ENCODE measurements at places on chromosomes 7 and 10.

DNA sequence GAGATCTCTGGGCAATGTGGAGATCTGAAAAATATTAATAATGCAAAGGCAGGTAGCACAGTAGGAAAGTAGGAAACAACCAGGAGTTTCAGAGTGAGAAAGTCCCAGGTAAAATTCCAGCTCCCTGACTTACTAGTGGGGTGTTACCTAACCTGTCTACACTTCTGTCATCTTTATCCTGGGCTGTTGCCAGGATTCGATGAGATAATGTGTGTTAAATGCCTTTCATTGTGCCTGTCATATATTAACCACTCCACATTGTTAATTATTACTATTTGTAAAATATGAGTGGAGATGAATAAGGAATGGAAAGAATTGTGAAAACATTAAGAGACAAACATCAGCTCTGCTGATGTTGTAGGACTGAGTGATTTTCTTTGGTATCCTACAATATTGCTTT is 50.0 kb upstream of the FRMD4A start:
- DNase-seq = no peak

GRCh38 chr10:30166929-30167328 is 107.5 kb upstream of the JCAD start:
- DNase-seq = no peak

GRCh38 chr7:92623544-92623943 is 33.4 kb upstream of the FAM133B start:
- DNase-seq = no peak

DNA sequence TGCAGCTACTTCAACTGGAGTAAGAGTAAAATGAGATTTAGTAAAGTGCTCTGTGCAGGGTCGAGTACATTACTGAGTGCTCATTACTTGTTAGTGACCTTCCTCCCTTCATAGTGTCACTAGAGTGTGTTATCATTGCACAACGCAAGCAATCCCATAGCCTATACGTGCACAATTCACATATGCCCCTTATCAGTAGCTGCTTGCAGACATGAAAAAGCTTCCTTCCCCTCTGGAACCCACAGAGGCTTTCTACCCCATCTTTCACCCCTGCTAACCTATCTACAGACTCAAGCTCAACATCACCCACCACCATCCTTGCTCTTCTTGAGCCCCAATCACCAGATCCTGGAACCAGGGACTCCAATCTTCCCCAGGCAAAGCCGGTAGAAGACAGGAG is 59.3 kb downstream of the C7orf25 start:
- DNase-seq = no peak

DNA sequence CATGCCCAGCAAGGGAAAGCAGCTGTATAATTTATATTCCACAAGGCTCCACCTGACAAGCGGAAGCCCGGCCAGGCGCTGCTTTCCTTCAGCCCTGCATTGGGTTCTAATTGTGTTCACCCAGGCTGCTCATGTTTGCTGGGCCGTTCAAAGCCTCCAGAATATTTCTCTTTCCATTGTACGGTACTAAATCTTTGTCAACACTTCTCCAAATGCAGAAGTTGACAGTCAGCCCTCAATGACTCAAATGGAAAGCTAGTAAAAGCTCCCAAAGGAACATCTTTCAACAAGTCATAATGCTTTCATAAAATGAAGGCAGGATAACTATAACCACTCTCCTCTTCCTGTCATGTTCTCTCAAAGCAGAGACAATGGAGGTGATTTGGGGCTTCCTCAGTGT is 17.8 kb upstream of the CPXM2 start:
- no peak for DNase-seq

DNA sequence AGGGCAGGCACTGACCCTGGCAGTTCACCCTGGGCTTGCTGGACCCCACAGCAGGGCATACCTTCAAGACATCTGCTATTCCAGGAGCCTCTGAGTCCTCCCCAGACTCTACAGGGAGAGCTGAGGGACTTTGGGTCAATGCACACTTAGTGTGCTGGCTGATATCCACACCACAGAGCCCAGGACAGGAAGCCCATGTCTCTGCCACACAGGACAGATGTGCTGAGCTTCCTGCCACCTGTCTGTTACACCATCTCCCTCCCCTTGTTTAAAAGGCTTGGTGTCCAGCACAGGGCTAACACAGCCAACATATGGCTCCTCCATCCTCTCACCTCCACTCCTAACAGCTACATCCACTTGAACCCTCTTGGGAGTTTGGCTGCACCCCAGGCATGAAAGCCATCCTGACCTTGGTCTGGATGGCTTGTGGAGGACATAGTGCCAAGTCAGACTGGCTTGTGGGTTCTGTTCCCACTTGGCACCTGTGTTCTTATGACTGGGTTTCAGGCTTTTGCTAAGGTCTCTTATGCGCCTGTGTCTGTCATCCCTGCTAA is 529.8 kb downstream of the GALNT17 start:
- no peak for DNase-seq

- no peak for DNase-seq
These were observed 580 bp downstream of the EEPD1 start for GRCh38 chr7:36153571-36154097.

- DNase-seq = no peak
These were observed 6.6 kb upstream of the FEZF1 start for GRCh38 chr7:122311050-122311700.

- no peak for DNase-seq
These were observed 117.9 kb downstream of the TEX36 start for GRCh38 chr10:125565046-125565445.

DNA sequence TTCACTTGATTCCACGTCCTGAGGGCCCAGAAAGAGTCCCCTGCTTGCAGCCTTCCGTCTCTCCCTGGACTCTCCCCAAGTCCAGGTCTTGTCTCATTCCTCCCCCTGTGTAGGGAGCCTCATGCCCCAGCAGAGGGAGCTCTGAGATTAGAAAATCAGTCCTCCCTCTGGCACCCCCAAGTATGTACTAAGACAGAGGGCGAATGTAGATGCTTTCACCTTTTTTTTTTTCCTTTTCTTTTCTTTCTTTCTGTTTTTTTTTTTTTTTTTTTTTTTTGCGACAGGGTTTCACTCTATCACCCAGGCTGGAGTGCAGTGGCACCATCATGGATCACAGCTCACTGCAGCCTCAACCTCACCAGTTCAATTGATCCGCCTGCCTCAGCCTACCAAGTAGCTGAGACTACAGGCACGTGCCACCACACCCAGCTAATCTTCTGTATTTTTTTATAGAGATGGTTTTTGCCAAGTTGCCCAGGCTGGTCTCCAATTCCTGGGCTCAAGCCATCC is 10.3 kb downstream of the SFXN3 start:
- DNase-seq = peak; percentile 75

DNA sequence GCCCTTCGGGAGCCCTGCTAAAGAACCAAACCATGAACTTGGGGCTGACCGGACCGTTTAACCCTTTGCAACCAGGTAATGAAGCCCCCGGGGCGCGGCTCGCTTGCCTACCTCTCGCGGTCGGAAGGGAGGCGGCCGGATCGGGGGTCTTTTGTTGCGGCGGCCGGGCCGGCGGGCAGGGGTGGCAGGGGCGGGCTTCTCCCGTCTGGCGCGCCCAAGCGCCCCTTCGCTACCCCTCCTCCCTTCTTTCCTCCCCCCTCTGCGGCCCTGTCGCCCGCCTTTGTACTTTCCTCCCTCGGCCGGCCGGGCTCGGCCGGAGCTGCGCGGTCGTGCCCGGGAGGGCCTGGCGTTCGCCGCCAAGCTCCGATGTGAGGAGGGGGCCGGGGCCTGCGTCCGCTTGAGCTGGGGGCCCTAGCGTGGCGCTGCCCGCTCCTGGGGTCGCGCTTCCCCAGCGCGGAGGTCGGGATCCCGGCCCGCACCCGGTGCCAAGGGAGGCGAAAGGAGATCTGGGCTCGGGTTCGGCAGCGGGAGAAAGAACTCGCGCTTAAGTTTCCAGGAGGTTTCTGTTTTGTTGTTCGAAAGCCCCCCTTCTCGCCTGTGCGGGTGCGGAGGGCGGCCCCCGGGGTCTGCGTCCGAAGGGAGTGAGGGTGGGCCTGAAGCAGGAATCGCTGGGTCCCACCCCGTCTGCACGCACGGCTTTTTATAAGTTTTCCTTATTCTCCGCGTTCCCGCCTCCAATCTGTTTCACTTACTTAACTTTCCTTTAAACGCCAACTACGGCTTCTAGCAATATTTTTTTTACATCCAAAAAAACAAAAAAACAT is 436.8 kb upstream of the GALNT17 start:
- no peak for DNase-seq

DNA sequence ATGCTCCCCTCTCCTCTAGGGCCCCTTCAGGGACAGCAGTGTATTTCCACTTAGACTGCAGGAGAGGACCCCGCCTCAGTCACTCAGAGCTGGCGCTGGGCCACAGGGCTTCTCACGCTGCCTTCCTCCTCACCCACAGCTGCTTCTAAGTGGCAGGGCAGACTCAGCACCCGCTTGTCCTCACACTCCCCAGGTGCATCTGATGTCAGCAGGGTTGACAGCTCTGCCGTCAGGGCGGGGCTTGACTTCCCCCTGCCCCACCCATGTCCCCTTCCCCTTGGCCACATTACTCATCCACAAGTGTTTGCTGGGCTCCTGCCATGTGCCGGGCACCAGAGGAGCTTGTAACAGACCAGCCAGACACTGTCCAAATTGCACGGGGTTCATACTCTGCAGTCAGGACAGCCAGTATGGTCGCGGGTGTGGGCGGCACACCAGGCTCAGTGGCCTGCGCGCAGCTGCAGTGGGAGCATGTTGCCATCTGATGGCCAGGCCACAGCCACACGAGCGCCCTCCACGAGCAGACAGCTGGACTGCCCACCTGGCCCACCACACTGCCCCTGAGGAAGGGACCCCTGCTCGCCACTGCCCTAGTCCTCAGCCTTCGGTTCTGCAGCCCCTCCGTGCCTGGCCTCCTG is 29.3 kb upstream of the TTYH3 start:
- DNase-seq = no peak

- DNase-seq = no peak
These were observed 159.8 kb downstream of the FOXP2 start for GRCh38 chr7:114574384-114574783.

DNA sequence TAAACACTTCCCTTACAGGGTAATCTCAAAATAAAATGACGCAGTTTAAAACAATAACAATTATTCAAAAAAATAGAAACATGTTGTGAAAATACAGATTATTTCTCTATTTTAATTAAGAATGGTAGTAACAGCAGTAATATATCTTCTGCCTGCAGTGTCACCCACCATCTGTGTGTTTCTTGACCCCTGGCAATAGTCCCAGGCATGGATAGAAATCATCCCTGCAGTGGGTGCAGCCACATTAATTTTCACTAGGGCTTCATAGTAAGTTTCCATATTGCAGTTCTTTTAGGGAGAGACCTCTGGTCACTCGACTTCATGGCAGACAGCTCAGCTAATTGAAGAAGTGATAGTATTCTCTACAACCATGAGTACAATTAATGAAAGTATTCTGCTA is 470.1 kb upstream of the TEX47 start:
- no peak for DNase-seq

DNA sequence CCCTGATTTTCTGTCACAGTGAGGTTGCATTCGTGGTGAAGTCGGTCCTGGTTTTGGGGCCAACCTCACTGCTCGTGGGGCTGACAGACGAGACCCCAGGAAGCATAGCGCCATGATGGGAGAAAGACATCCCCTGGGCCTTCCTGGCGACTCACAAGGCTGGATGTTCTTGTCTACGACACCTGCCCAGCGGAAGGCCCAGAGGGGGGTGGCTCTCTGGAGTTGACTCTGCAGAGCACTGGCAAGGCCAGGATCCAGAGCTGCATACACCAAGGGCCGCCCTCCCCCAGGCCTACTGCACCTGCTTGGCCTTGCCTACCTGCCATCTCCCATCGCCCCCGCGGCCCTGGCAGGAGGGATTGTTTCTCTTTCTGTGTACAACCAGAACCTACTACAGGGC is 608.9 kb downstream of the PTPRN2 start:
- DNase-seq = no peak

DNA sequence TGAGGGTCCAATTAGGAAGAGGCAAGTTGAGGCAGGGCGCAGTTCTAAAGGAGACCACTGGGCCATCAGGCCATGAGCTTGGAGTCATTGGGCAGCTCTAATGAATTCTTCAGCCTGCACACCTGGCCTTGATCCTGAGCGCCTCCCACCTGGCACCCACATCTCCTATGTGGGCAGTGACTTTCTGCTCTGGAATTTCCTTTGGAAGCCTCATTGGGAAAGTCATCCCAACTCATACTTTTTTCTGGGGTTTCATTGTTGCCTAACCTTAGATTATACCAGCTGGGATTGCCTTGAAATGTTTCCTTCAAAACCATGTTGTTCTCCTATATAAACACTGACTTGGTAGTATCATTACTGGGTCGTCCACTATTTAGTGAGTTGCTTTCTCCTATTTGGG is 54.1 kb downstream of the PLPP4 start:
- DNase-seq = no peak

GRCh38 chr7:135282561-135283254 is 49.1 kb downstream of the STRA8 start:
- no peak for DNase-seq

DNA sequence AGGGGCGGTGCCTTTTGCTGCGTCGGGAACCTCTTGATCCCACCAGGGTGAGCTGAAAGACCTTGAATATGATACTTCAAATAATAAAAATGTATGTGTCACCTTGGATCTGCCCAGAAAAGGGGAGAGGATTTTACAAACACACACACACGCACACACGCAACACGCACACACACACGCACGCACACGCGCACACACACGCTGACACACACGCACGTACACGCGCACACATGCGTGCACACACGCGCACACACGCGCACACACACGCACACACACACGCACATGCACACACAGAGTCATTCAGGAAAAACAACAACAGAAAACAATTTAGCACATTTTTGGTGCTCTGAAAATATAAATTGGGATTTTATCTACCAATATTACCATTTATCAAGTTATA is 379.5 kb downstream of the PAXIP1 start:
- no peak for DNase-seq

GRCh38 chr10:102246261-102246660 is 929 bp downstream of the GBF1 start:
- no peak for DNase-seq
